ENCODE measurements at places on chromosomes 2 and 18.

- DNase-seq, result no peak
Observed at GRCh38 chr18:36314098-36314497, 16.6 kb downstream of the FHOD3 start.

- DNase-seq, result no peak
Observed at GRCh38 chr2:104939570-104940217, 85.8 kb downstream of the POU3F3 start.

GRCh38 chr2:7612969-7613368 lies 695.8 kb downstream of the RNF144A start:
- no peak for DNase-seq

GRCh38 chr18:25067275-25068025 lies 284.5 kb downstream of the ZNF521 start:
- DNase-seq, result no peak

DNA sequence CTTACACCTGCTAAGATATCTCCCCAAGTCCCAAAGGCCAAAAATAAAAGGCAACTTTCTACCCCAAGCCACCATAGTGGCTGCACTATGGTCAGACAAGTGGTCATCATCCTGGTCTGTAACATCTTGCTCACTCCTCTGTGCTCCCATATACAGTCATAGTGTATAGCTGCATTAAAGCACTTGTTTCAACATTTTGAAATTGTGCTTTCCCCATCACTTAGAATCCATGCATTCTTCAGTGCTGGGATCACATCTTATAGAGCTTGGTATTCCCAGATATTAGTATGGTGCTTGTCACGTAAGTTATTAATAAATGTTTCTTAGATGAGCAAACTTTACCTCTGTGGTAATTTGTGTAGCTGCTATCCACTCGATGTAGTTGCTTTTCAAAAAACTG lies 40.4 kb upstream of the CDC42EP3 start:
- no peak for DNase-seq

DNA sequence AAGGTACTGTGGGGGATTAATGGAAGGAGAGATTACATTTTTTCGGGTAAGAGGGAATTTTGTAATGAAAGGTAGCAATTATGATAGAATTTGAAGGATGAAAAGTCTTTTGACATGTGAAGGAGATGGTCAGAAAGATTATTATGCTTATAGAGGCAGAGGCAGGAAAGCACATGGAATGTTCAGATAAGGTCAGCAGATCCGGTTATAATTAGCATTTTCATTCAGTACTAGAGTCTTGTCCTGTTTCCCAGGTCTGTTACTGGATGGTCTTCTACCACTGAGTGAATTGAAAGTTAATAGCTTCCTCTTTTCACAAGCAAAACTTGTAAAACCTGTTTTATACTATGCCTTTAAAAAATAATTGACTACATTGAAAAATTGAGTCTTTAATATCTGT lies 116.9 kb downstream of the PHLPP1 start:
- no peak for DNase-seq
